Skin of body (tissue), 3 donors: ENCODE measurements at places on chromosomes 13 and 19.

GRCh38 chr13:101520672-101521071 lies 68.2 kb downstream of the ITGBL1 start:
- DNase-seq = no peak

GRCh38 chr13:79451500-79451962 lies 29.4 kb upstream of the NDFIP2 start:
- no peak for DNase-seq

DNA sequence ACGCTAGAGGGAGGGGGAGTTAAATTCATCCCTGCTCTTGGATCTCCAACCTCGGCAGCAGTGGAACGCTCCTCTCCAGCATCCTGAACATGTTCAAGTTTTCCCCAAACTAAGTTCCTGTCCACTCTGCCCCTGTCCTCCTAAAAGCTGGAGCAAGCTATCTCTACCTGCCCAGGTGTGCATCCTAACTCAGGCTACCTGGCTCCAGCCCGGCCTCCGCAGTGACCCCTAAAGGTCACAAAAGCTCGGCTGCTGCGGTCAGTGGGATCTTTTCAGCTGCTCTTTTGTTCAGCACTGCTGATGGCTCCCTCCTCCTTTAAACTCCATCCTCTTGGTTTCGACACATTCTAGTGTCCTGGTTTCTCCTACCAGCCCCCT lies 1.4 kb downstream of the DCUN1D2 start:
- no peak for DNase-seq

- no peak for DNase-seq
Observed at GRCh38 chr13:46636451-46636850, 83.5 kb downstream of the LRCH1 start.

DNA sequence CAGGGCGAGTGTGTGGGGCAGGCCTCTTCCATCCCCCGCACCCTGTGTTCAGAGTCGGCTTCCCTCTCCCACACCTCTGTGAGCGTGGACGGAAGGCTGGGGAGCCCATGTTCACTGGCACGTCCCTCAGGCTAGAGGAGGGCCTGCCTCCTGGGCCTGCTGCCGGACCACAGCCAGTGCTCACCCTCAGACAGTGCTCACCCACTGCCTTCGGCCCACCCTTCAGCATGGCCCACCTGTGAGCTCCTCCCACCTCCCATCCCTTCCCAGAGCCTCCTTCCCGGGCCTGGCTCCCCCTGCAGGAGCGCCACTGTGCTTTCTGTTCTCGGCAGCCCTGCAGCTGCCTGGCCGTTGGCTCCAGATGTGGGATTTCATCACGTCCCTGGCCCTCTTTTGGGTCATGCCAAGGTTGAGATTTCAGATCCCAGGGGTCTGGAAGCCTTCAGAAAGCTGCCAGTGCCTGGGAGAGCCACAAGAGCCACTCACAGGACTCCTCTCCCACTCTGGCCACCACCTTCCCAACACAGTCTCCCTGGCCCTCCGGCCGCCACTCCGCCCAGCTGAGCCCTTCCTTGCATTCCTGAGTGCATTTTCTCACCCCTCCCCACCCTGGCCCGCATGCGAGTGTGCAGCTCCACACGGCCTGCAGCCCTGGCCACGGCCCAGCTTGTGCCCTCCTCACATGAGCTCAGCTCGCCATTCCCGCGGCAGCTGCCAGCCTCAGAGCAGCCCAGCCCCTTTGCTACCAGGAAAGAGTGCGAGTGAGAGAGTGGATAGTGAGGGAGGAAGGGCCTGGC lies 25.3 kb downstream of the CAPN12 start:
- no peak for DNase-seq

DNA sequence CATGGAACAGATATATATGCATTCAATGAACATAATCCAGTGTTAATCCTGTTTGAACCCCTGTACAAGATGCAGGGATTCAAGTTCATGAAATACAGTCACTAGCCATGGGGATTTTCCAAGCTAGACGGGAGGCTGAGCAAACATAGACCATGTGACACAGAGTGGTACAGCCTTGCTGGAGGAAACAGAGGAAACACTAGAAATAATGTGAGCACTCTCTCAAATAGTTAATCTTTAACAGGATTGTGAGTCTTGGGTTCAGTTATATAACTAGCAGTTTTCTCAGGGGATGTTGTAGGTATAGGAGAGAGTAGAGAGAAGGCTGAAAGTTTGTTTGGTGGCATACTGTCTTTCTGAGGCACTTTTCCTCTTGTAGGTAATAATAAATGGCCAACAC lies 13.9 kb upstream of the LGALS16 start:
- DNase-seq = no peak

- no peak for DNase-seq
Observed at GRCh38 chr19:45860359-45861259, 2.3 kb downstream of the SYMPK start.

- DNase-seq = no peak
Observed at GRCh38 chr13:112545856-112546255, 42.1 kb downstream of the TUBGCP3 start.

DNA sequence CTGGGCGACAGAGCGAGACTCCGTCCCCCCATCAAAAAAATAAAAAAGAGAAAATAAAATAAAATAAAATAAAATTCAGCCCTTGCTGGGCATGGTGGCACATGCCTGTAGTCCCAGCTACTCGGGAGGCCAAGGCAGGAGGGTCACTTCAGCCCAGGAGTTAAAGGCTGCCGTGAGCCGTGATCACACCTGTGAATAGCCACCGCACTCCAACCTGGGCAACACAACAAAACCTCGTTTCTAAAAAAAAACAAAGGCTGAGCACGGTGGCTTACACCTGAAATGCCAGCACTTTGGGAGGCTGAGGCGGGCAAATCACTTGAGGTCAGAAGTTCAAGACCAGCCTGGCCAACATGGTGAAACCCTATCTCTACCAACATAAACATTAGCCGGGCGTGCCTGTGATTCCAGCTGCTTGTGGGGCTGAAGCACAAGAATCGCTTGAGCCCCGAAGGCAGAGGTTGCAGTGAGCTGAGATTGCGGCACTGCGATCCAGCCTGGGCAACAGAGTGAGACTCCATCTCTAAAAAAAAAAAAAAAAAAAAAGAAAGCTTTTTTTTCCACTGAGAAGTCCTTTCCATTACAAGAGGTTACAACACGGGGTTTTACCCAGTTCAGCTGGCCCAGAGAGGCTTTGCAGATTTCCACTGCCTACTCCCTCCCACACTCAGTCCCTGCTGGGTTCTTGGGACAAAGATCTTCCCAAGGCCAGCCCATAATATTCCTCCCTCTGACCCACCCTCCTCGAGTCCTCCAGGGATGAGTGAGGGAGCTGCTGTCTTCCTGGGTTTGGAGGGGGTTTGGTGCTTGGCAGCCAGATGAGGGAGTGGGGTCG lies 6.4 kb downstream of the ANGPTL4 start:
- DNase-seq = no peak

DNA sequence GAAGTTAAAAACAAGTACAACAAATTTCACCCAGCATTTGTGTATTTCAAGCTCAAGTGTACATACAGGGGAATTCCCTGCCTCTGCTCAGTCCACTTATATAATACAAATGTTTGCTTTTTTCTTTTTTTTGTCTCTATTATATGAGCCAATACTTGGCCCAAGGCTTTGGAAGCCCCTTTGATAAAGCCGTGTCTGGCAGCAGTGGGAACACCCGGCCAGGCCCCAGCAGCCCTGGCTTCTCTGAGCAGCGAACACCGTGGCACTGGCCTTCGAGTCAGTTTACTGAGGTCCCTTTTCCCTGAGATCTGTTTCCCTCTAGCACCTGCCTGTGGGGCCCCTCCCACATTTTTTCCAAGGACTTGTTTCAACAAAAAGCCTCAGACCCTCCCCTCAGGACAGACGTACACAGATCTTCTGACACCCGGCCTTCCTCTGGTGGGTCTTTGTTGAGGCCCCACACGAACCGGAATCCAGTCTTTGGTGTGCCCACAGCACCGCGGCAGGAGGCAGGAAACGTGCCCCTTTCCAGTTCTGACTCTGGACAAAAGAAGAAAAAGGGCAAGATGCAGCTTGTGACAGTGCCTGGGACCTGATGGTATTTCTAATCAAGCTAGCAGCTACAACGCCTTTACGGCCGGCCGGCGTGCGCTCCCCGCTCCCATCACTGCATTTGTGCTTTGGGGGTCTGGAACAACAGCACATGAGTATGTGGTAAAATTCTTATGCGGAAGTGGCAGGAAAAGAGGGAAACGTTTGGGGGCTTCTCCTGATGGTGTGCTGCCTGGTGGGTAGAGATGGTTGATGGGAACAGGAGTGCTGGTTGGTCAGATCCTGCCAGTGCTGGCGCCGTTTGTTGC lies 13.8 kb downstream of the SIPA1L3 start:
- no peak for DNase-seq

DNA sequence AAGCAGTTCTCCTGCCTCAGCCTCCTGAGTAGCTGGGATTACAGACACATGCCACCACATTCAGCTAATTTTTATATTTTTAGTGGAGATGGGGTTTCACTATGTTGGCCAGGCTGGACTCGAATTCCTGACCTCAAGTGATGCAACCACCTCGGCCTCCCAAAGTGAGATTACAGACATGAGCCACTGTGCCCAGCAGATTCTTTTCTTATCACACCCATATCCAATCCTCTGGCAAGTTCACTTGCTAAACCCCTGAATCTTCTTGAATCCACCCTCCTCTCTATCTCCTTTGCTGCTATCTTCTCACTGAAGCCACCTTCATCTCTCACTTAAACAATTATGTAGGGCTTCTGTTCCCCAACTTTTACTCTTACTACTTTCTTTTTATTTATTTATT lies 17.5 kb downstream of the TMEM143 start:
- DNase-seq = no peak

GRCh38 chr13:21798181-21798580 lies 127.3 kb downstream of the FGF9 start:
- no peak for DNase-seq

DNA sequence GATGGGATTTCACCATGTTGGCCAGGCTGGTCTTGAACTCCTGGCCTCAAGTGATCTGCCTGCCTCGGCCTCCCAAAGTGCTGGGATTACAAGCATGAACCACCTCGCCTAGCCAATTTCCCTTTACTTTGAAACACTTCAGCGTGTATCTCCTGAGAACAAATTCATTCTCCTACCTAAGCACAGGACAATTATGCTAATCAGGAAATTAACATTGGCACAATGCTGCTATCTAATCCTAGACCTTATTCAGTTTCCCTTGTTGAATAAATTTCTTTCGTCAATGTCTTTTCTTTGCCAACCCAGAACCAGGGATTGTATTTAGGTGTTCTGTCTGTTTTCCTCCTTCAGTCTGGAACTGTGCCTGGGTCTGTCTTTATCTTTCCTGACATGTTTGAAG lies 67.8 kb downstream of the MAP4K1 start:
- DNase-seq = no peak

DNA sequence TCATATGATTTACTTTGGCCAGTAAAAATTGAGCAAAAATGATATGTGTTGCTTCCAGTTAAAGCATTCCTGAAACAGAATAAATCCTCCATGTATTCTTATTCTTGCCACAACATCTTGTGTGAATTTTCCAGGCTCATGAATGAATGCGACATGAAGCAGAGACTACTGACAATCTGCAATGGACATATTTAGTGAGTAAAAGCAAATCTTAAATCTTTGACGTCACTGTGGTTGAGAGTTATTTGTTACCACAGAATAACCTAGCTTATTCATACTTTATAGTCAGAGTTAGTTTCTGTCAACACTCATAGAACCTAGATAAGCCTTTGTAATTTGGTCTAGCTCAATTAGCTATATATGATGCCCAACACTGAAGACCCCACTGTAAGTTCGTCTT lies 1443.1 kb downstream of the PCDH9 start:
- DNase-seq = no peak

- DNase-seq = no peak
Observed at GRCh38 chr13:51269039-51269438, 46.8 kb downstream of the FAM124A start.

GRCh38 chr13:51451134-51451466 lies 1.7 kb downstream of the INTS6 start:
- DNase-seq = peak; percentile 20

DNA sequence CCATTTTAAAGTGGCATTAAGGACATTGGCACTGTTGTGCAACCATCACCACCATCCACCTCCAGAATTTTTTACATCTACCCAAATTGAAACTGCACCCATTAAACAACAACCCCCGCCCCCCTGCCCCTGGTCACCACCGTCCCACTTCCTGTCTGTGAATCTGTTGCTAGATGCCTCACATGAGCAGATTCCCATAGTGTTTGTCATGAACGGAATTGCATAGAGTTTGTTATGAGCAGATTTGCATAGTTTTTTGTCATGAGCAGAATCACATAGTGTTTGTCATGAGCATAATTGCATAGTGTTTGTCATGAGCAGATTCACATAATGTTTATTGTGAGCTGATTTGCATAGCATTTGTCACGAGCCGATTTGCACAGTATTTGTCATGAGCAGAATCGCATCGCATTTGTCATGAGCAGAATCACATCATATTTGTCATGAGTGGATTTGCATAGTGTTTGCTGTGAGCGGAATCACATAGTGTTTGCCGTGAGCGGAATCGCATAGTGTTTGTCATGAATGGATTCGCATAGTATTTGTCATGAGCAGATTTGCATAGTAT lies 54.0 kb upstream of the GTF3A start:
- DNase-seq = no peak

DNA sequence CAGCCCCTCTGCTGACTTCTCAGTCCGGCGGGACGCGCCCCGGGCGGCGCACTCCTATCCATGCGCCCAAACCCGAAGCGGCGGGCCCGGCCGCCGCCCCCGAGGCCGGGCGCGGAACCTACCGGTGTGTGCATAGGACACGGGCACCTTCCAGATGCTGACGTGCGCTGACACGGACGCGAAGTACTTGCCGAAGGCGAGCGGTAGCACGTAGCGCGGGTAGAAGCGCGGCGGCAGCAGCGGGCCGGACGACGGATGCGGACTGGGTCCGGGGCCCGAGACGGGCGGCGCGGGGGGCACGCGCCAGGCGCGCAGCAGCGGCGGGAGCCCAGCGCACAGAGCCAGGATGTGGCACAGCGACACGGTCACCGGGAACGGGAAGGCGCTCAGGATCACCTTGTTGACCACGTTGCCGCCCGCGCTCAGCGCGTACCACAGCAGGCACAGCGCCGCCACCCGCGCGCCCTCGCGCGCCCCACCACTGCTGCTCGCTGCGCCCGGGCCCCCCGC lies 338 bp downstream of the SLC35E1 start:
- DNase-seq = no peak

DNA sequence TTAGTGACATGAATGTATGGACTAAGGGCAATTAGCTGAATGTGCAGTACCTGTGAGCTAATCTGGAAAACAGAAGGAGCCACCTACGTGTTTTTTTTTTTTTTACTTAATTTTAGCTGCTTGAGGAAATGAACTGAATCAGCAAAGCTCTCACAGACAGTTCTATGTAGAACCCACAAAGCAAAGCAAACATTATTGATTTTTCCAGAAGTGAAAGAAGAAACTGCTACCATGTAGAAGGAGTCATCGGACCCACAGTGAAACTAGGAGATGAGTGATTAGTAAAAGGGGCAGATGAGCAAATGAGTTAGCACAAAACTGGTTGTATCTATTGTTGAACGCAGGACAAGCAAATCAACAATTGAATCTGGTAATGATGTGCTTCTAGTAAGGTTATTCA lies 94.1 kb upstream of the SLC7A1 start:
- no peak for DNase-seq

- DNase-seq = no peak
Observed at GRCh38 chr19:11752244-11752736, 13.5 kb upstream of the ZNF823 start.

GRCh38 chr13:44323754-44324153 lies 49.9 kb upstream of the SERP2 start:
- no peak for DNase-seq

- DNase-seq = peak; percentile 26
Observed at GRCh38 chr19:38434549-38435051, 1.1 kb downstream of the RYR1 start.

GRCh38 chr19:3142292-3142670 lies 6.4 kb downstream of the GNA15 start:
- DNase-seq = no peak
